Activated naive CD8-positive, alpha-beta T cell treated with anti-CD3 and anti-CD28 coated beads for 36 hours (primary cell): ENCODE measurements at places on chromosomes 12 and 14.

DNA sequence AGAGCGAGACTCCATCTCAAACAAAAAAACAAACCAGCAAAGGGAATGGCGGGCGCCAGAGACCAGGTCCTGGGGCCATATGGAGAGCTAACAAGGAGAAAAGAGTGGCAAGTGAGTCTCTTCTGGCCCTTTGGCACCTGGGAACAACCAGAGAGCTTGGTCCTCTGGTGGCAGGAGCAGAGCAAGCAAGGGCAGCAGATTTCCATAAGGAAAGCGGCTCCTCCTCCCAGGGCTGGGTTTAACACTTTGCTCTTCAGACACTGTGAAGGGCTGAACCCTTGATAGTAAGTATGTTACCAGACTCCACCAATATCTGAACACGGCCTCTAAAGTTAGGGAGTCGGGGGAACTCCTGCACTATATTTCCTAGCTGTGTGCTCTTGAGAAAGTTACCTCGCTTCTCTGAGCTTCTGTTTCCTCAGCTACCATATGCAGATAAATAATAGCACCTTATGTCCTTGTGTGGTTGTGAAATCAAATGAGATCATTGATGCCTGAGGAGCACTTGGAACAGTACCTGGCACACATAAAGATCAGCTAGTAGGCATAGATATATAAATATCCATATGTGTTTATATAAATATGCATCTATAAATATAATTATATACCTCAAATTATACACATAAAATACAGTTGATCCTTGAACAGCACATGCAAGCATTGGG is 33.4 kb upstream of the PLEKHG6 start:
- no peak for DNase-seq

DNA sequence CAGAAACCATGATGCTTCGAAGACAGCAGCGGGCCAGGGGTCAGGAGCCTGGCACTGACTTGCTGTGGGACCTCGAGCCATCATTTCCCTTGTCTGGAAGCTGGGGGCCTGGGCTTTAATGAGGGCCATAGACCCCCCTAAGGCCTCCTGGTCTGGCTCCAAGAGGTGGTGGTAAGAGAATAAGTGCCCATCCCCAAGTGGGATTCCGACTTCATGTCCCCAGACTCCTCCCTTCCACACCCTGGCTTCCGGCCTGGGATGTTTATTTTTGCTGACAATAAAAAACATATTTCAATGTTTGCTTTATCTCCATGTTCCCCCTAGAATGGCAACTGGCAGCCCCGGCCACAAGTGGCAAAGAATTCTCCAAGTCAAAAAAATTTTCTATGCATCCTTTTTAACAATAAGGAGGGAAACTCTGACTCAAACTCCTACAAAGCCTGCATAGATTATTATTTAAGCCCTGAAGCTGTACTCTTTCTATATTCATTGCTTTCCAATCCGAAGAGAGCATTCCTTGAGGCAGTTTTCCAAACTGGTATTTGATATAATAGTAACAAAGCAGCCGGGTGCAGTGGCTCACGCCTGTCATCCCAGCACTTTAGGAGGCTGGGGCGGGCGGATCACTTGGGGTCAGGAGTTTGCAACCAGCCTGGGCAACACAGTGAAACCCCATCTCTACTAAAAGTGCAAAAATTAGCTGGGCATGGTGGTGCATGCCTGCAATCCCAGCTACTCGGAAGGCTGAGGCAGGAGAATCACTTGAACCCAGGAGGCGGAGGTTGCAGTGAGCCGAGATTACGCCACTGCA is 84.0 kb downstream of the ITPK1 start:
- no peak for DNase-seq

DNA sequence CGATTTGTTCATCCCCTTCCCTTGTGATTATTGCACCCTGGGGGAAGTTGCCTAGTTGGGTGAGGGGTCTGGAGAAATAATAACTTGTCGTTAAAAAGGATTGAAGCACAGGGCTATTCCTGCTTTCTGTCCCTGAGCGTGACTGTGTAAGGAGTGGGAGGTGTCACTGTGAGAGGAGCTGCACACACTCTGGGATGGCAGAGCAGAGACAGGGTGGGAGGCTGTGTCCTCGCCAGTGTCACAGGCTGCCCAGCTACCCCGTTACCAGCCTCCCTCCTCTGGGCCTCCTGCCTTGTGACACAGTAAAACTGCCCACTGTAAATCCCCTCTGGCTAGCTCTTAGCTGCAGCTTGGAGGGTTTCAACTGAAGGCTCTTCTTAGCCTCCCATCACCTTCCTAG is 460.6 kb downstream of the AACS start:
- no peak for DNase-seq

DNA sequence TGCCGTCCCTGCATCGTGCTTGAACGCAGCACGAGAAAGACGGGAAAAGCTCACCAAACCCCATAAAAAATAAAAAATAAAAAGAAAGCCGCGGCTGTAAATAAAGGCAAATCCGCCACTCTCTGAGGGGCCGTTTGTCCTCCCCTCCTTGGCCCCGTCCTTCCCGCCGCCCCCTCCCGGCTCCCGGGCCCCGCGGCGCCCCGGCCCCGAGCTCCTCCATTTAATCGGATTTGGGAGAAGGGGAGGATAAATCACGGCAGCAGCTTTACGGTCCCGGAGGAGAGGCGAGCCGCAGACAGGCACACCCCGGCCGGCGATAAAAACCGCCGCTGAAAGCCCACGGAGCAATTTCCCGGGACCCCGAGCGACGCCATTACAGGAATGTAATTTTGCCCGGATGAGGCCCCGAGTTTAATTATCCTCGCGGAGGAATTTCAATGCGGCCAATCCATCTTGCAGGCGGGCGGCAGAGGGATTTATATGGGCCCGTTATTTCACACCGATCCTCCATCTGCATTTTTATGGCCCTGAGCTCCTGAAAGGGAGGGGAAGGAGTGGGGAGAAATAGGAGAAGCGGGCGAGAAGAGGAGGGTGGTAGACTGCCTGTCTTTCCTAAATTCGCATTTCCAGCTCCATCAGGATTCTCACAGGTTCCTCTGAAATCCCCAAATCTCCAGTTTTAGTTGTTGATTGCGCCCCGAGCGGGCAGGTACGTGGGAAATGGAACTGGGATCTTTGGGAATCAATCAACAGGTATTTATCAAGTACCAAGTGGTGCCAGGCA is 1.3 kb upstream of the ATP5MC2 start:
- no peak for DNase-seq

DNA sequence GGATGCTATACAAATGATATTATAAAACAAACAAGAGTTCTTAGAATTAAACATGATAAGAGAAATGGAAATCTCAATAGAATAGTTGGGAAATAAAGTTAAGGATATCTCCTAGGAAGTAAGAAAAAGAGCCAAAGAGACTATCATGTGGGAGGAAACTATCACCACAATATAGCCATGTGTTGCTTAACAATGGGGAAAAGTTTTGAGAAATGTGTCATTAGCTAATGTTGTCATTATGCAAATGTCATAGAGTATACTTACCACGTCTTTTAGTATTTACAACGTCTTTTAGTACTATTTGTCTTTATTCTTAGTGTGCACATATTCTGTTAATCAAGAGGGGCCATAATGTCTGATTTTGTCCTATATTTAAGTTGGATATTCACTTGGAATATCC is 58.7 kb downstream of the ZNF641 start:
- no peak for DNase-seq

- DNase-seq: no peak
Observed at GRCh38 chr12:129195081-129195480, 341.8 kb downstream of the GLT1D1 start.

- DNase-seq: no peak
Observed at GRCh38 chr12:127690161-127690560, 576.8 kb upstream of the TMEM132C start.

- DNase-seq: no peak
Observed at GRCh38 chr14:64117671-64118402, 176.3 kb downstream of the ESR2 start.

DNA sequence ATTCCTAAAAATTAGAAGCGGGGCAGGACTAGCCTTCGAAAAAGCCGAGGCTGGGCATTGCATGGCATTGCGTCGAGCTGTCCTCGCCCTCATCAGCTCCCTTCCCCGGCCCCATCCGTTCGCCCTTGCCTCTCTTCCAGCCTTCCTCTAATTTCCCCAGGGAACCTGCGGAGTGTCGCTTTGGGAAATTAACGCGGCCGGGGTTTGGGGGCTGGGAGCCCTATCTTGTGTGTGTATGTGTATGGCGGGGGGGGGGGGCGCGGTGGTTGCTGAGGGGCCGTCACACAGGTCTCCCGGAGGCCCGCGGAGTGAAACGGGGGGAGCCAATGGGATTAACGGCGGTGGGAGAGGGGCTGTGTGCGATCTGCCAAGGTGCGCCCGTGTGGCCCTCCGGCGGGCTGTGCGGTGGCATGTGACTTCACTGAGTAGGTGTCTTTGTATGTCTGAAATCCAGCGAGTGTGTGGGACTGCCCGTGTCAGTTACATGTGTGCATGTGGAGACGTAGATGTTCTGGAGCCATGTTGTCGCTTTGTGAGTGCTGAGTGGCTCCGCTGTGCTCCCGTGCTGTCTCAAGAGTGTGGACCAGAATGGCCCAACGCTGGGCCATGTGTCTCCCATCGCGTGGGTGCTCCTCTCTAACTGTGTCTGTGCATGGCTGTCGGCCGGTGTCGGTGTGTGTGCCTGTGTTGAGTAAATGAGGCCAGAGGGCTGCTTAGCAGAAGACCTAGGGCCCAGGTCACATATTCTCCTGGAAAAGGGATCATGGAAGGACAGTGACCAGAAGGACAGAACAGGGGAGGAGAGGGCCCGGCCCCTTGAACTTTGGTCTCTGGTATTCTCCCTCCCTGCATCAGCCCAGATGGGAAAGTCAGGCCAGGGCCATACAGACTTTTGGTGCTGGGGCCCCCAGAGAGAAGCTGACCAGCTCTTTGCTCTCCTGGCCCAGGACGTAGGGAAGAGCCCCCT is 1.5 kb downstream of the PTMS start:
- no peak for DNase-seq

DNA sequence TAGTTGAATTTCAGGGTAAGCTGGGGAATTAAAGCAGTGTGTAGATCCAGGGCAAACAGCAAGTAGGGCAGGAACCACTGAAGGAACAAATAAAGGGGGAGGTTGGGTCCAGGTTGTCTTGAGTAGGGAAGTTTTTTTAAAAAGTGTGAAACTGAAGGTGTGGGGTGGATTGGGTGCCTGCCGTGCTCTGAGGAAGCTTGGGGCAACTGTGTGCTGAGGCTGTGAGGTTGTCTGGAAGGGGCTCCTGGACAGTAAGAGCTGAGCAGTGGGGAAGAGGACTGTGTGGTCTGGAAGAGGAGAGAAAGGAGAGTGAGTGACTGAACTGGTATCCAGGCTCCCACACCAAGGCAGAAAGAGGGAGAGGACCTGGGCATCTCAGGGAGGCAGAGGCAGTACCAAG is 10.9 kb upstream of the GPR162 start:
- DNase-seq: no peak

DNA sequence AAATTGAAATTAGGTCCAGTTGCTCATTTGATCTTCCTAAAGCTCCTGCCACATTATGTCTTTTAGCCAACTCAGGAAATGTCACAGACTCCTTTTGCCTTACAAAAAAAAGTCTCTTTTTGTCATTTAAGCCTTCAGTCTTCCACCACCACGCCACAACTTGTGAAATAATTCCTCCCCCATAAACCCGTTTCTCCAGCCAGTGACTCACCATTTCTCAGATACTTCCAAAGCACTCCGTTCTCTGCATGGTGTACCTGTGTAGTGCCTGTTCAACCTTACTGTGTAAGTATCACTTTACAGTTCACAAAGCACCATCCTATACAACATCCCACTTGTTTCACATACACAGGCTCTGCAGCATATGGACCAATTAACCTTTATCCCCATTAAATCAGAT is 139.5 kb upstream of the AEBP2 start:
- DNase-seq: no peak

DNA sequence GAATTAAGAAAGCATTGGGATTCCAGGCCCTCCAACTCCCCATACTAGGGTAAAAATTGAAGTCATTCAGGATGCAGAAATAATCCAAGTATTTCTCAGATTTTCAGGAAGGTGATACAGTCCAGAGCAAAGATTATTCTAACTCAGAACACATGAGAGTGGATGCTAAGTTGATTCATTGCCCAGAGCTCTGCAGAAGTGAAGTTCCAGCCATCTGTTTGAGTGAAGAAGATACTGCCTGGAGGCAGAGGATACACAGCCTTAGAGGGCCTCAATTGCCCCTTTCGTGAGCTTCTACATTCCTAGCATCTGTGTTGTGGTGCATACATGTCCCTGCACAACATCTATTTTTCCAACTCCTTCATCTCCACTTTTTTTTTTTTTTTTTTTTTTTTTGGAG is 36.9 kb upstream of the SMUG1 start:
- no peak for DNase-seq

- DNase-seq: peak; percentile 92
Observed at GRCh38 chr12:49741882-49742620, 694 bp downstream of the TMBIM6 start.

DNA sequence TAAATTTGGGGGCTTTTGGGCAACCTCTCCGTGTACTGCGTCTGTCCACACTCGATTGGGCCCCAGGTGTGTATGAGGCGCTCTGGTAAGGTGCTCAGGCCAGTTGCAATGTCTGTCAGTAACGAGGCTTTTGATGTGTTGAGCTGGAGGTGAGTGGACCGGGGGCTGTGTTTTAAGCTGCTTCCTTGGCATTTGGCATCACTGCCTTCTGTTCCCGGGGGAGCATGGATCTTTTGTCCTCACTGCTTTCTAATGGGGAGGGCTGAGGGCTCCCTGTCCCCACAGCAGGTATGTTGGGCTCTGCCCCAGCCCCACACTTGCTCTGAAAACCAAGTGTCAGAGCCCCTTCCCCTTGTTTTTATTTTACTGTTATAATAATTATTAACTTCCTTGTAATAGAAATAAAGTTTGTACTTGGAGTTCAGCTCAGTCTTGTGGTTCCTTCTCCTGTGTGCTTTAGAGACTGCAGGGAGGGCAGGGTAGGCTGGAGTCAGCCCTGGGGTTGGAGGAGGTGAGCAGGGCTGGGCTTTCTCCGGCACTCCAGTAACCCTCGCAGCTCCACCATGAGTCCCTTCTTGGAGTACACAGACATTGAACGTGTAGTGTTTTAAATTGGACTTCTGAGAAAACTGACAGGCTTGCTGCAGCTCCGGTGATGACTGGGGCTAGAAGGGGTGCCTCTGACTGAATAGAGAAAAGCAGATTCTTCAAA is 28.0 kb downstream of the TRAFD1 start:
- DNase-seq: no peak

- no peak for DNase-seq
Observed at GRCh38 chr12:77842430-77842829, 11.7 kb downstream of the NAV3 start.

DNA sequence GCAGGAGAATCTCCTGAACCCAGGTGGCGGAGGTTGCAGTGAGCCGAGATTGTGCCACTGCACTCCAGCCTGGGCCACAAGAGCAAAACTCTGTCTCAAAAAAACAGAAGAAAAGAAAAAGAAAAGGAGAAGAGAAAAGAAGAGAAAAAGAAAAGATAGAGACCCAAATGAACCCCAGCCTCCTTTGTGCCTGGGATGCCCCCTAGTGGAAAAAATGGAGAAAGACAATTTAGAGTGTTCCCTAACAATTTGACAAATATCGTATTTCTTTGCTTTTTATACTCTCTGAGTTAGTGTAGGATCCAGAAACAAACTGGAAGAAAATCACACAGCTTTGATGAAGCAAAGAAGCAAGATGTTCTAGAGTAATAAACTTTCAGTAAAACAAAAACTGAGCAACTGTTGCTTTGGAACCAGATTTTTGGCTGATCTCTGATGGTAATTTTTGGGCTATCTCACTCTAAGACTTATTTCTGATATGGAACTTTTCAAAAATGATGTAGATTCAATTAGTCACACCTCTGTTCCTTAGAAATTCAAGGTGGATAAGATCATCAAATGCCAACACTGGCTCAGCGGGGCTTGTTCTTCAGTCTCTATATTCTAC is 18.6 kb upstream of the PRKAB1 start:
- DNase-seq: no peak

GRCh38 chr12:778615-779014 is 26.2 kb downstream of the WNK1 start:
- DNase-seq: no peak
